ENCODE measurements at places on chromosomes 2 and 18.

GRCh38 chr2:238505119-238505891 lies 78.6 kb downstream of the ASB1 start:
- no peak for DNase-seq

DNA sequence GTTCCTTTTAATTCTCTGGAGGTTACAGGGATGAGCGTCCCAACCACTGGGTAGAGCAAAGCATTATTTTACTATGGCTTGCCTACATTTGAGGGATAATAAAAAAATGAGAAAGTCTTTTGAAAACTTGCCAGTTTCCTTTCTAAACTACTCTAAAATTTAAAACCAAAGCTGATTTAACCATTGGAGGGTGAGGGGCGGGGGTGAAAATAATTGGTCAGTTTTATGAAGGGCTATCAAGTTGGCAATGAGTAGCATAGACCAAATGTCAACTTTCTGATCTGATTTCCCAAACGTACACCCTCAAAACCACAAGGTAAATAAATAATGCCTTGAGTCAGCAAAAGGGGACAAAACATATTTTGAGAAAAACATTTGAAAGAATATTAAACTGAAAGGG lies 85.7 kb upstream of the STK17B start:
- no peak for DNase-seq

GRCh38 chr2:118968042-118968441 lies 26.0 kb downstream of the MARCO start:
- DNase-seq: no peak

GRCh38 chr2:101770726-101771125 lies 73.2 kb downstream of the MAP4K4 start:
- no peak for DNase-seq

DNA sequence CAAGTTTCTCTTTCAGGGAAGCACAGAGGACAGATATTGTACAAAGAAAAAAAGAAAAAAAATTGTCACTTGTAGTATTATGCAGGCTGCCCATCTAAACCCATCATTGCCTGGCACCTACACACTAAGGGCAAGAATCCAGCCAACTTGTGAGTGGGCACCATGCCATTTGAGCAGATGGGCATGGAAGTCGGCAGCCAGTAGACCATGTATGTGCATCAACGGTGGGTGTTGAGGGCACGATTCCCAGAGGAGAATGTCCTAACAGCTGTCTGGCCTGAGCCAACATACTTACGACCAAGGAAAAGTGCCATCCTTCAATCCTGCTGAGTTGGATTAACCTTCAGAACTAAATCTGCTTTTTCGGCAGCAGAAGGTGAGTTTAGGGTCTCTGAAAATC lies 63.9 kb downstream of the ARHGAP15 start:
- no peak for DNase-seq

DNA sequence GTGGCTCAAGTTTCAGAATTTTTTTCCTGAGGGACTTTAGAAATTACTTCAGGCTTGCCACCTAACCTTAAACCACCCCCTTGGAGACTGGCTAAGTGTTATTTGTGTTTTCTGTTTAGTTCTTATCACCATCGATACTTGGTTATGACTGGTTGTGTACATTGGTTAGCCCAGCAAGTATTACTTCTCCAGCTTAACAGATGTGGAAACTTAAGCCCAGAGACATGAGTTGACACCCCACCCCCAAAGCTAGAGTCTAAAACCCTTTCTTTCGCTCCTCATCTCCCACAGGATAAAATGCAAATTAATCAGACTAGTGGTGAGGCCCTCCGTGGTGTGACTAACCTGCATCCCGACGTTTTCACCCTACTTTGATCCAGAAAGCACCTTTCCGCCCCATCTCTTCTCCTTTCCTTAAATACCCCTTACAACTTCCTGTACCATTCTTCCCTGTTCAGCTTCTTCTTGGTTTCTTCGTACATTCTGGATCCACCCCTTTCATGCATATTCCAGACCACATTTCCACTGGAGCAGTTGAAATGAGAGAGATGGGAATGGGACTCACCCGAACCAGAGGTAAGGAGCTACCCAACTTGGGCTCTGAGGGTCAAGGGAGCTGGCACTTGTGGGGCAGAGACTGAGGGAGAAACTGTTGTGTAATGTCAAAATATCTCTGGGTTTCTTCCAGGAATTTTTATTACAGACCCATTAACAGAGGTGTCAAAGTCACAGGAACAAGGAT lies 819 bp upstream of the MAP3K2 start:
- no peak for DNase-seq

DNA sequence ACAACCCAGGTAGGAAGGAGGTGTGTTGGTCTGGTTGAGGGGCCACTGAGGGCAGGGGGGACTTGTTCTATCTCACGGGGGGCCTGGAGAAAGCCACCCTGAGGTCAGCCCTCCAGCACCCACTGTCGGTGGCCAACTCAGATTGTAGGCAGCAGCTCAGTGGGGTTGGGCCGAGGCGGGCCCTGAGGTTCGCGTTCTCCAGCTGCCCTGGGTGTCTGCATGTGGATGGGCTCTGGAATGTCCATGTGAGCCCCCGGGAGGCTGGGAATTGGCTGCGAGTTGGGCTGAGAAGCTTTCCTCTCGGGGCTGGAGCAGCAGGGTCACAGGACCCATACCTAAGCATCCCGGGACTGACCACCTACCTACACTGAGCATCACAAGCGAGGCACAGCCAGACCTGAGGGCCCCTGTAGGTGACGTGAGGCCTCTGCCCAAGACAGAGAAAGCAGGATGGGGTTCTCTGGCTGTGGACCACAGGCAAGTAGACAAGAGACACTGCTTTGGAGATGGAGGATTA lies 70.3 kb upstream of the HAAO start:
- no peak for DNase-seq

- DNase-seq: no peak
Observed at GRCh38 chr2:6909431-6910385, 7.5 kb upstream of the RNF144A start.
